BE2C (cell line): ENCODE measurements at places on chromosomes 1 and 21.

DNA sequence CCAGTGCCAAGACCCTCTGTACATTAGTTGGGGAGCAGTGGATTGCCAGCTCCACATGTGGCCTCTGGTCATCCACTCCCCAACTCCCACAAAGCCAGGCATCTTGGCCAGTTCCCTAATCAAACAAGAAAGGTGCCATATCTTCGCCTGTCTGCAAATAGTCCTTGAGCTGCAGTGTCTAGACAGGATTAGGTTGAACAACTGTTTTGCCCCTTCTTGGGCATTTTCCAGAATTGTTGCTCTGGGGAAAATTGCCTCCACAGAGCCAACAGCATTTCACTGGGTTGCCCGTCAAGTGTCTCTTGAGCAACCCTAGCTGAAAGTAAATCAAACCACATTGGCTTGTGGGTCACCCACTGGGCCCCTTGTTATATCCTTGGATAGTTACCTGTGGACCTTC, 109.3 kb downstream of the GDAP2 start:
- DNase-seq, result no peak

DNA sequence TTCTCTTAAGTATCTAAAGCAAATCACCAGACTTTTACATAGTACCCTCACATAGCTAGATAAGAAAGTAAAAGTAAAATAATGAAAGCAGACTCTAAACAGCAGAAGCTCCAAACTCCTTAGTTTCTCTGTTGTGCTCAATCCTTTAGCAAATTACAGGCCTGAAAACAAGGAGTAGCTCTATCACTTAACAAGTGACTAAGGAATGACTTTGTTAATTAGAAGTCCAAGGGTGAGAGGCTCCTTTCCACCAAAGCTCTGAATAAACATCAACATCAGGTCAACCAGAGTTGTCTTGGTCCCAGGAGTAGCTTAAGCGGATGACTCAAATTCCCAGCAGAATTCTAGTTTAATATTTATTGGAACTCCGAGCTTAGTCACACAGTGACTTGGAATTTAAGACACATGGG, 5.9 kb downstream of the NRIP1 start:
- no peak for DNase-seq

DNA sequence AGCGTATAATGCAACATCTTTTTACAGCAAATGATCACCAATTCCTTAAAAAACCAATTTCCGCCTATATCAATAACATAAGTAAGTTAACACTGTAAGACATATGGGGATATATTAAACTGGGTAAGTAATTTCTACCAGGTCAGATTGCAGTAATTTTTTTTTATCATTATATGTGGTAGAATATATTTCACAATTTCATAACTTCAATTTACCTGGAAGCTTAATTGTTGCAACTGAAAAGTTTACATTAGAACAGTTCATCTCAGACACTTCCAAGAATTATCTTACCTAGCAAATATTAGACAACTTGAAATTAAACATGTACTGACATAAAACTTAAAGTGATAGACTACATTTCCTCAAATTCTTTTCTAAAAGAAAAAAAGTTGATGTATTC, 51.9 kb upstream of the ASPM start:
- DNase-seq, result no peak

GRCh38 chr1:30604801-30605440, 118.5 kb downstream of the MATN1 start:
- DNase-seq, result no peak

- no peak for DNase-seq
These were observed 130.4 kb upstream of the ETS2 start for GRCh38 chr21:38675182-38675824.

GRCh38 chr1:61372944-61373343, 290.6 kb downstream of the NFIA start:
- no peak for DNase-seq

DNA sequence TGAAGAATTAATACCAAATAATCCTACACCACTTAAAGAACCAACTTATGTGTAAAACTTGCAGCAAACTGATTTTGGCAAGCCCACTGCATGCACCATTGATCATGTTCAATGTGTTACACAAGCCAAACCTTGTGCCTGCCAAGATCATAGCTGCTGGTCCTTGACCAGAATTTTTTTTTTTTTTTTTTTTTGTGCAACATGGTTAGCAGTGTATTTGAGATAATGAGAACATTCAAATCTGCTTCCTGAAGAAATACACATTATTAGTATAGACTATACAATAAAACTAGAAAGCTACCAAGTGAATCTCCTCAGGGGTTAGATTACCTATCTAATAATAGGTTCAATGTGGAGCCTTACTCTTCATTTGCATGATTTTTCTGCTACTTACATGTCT, 421.0 kb downstream of the MRPL39 start:
- DNase-seq, result no peak

- DNase-seq, result peak; percentile 33
These were observed 98.2 kb upstream of the USH2A start for GRCh38 chr1:216521477-216521876.

- no peak for DNase-seq
These were observed 135.7 kb upstream of the TIAM1 start for GRCh38 chr21:31479714-31480113.

DNA sequence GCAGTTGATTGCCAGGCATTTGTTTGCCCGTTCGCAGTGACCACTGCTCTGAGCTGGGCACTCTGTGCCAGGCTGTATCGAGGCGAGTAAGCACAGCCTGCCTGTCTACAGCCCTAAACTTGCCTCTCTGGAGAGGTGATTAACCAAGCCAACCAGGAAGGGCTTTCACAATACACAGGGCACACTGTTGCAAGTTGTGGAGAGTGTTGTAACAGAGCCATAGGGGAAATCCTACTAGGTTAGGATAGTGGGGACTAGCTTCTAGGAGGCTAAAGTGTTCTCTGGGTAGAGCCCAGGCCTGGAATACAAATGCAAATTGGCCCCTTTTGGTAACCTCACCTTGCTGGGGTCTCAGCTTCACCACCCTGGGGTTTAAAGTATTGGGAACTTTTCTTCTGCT, 23.8 kb downstream of the PRDM2 start:
- DNase-seq, result no peak
